ENCODE measurements at places on chromosomes 7 and 10. TPM values are rescaled to one million over a fixed set of nuclear protein-coding genes. Genes with fewer than 3 reads are reported as not detected.

The WDFY4 gene
- total RNA-seq = 10.2 TPM

DNA sequence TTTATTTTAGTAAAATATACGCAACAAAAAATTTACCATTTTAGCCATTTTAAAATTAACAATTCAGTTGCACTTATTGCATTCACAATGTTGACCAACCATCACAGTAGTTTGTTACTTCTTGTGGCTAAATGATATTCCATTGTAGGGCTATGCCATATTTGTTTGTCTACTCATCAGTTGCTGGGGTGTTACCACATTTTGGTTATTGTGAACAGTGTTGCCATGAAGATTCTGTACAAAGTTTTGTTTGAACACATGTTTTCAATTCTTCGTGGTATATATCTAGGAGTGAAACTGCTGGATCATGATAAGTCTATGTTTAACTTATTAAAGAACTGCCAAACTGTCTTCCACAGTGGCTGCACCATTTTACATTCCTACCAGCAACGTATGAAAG is 46.3 kb upstream of the ZNF365 start:
- no peak overlapping the region for H3K4me3 ChIP-seq
- no peak overlapping the region for H3K27ac ChIP-seq
- no peaks in the 10 kb centered on the region for H3K27me3 ChIP-seq
- no peaks in the 10 kb centered on the region for H3K4me1 ChIP-seq
- H3K36me3 ChIP-seq = no peaks in the 10 kb centered on the region

The VPS41 gene
- 79.8 TPM for total RNA-seq

The NKX6-2 gene
- not detected for total RNA-seq

The APBB1IP gene
- total RNA-seq = not detected

- peaks cover 47% of the 10 kb centered on the region for H3K27me3 ChIP-seq
- H3K4me3 ChIP-seq = no peak overlapping the region
- H3K27ac ChIP-seq = no peak overlapping the region
Observed at GRCh38 chr10:14172336-14172950, 158.3 kb downstream of the FRMD4A start.

The BMPR1A gene
- total RNA-seq = not detected

DNA sequence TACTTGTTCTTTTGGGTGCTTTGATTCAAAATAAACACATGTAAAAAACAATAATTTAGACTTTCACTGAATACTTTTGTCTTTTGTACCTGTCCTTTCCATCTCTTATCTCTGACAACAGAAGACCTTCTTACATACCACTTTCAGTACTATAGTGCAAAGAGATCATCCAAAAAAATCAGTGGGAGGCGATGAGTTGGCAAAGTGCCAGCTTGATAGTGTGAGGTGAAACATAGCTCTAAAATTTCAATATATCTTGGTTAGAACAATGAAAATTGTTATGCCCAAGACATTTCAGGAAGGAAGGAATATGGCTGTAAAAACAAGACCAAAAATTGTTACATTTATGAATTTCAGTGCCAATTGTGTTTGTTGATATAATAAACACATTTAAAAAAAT is 390.2 kb upstream of the COBL start:
- H3K27me3 ChIP-seq = no peaks in the 10 kb centered on the region
- no peaks in the 10 kb centered on the region for H3K4me1 ChIP-seq
- DNase-seq = no peak

- H3K4me1 ChIP-seq = peaks cover 9% of the 10 kb centered on the region
- DNase-seq = peak; percentile 11
- no peak overlapping the region for H3K27ac ChIP-seq
- no peaks in the 10 kb centered on the region for H3K36me3 ChIP-seq
- H3K4me3 ChIP-seq = no peak overlapping the region
Observed at GRCh38 chr10:28838908-28839307, 161.6 kb downstream of the BAMBI start.

GRCh38 chr7:151455690-151456089 is 15.7 kb upstream of the CRYGN start:
- H3K27me3 ChIP-seq = no peaks in the 10 kb centered on the region
- DNase-seq = no peak
- H3K4me3 ChIP-seq = no peak overlapping the region
- no peak overlapping the region for H3K27ac ChIP-seq

All from endothelial cell of umbilical vein (primary cell).